ENCODE measurements at places on chromosomes 3 and 15. TPM values are rescaled to one million over a fixed set of nuclear protein-coding genes. Genes with fewer than 3 reads are reported as not detected.

PCLAF gene
- 2.8 TPM for total RNA-seq

A4GNT gene
- total RNA-seq = not detected

OSBPL10 gene
- total RNA-seq = 30.8 TPM

TRH gene
- not detected for total RNA-seq

OR5K2 gene
- not detected for total RNA-seq

MYZAP gene
- total RNA-seq = 30.9 TPM
